ENCODE measurements at places on chromosomes 1 and 21.

DNA sequence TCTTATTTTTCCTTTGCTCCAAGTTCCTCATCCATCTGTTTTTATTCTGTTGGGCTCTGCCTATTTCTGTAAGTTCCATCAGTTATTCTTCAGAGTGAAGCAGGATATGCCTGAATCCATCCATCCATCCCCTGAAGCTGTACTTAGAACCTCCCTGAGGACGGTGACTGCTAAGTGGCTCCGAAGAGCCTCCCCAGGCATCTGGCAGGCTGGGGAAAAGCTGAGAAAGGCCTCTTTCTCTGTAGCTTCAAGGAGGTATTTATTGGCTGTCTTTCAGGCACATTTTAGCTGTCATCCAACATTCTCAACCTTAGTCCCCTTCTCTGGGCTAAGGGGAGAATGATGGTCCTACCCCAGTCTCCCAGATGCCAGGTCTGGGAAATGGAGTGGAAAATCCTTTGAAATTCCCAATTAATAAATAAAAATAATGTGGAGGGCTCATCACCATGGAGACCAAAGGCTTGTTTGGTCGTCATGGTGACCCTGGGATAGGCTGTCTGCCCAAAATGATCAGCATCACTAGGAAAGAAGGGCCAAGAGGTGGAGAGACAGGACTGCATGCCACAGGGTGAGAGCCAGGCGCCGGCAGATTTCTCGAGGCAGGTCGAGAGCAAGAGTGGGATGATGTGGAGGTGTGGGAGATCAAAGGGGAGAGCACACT, 82.0 kb downstream of the UBIAD1 start:
- DNase-seq = no peak

- DNase-seq = no peak
Observed at GRCh38 chr1:89170170-89171066, 5.4 kb downstream of the GBP7 start.

GRCh38 chr1:41689558-41689981, 205.1 kb upstream of the EDN2 start:
- no peak for DNase-seq

GRCh38 chr1:56468518-56468917, 110.8 kb downstream of the PLPP3 start:
- no peak for DNase-seq

GRCh38 chr1:219467524-219467923, 145.4 kb downstream of the ZC3H11B start:
- DNase-seq = no peak

DNA sequence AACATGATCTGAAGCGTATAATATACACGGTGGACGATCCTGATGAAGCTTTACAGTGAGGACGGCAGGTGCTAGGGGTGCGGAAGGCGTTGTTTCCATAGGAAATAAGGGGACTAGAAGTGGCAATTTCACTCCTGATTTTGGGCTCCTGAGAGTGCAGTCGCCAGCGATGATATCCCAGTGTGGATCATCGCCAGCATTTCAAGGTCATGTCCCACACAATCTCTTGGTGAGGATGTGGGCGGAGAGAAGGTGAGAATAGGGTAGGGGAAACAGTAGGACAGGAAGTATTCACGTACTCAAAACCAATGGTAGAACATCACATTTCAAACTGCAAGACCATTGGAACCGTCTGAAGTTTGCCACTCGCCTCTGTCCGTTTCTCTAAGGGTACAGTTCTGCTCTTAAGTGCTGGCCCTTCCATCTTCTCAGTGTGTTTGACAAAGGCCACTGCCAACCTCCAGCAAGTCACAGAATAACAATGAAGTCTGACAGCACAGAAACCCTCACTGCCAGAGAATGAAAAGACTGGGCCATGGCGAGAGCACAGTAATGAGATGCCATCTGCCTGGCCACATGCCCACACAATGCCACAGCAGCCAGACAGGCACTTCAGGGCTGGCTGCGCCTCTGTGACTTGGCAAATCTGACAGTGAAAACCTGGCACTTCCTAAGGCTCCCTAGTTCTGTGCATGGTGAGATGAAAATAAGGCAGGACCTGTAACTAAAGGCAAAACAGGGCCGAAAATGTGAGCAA, 27.9 kb downstream of the PCSK9 start:
- DNase-seq = no peak

DNA sequence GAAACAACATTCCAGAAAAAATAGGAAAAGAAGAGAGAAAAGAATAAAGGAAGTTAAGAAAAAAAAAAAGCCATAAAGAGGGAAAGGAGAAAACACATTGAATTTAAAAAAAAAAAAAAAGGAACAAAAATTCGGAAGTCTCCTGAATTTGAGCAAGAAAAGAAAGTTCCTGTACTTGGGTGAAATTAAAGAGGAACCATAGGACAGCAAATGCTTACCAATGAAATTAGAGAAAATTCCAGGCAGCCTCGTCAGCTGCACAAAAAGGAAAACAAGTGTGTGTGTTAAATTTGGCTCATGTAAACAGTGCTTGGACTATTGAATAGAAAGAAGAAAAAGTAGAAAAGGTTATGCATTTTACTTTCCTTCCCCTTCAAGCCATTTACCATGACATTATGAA, 4.9 kb downstream of the IL12RB2 start:
- DNase-seq = no peak

- no peak for DNase-seq
Observed at GRCh38 chr1:170313306-170313705, 167.5 kb downstream of the NTMT2 start.

- no peak for DNase-seq
Observed at GRCh38 chr1:8274352-8274751, 43.6 kb upstream of the SLC45A1 start.

GRCh38 chr1:24051206-24051945, 60.6 kb downstream of the MYOM3 start:
- DNase-seq = no peak

DNA sequence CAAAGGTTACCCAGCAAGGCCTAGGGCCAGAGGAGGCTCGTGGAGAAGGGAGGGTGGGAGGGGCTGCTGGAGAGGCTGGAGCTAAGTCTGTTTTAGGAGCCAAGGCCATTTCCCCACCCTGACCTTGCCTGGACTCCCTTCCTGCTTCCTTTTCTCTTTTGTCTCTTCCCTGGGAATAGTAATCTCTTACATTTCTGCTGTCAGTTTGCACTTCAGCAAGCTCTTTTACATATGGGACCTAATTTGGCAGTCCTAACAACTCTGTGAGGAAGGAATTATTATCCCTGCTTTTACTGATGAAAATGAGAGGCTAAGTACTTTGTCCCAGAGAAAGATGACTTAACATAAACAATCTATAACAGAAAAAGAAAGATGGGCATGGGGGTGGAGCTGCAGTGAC, 13.8 kb downstream of the OPTC start:
- DNase-seq = no peak

DNA sequence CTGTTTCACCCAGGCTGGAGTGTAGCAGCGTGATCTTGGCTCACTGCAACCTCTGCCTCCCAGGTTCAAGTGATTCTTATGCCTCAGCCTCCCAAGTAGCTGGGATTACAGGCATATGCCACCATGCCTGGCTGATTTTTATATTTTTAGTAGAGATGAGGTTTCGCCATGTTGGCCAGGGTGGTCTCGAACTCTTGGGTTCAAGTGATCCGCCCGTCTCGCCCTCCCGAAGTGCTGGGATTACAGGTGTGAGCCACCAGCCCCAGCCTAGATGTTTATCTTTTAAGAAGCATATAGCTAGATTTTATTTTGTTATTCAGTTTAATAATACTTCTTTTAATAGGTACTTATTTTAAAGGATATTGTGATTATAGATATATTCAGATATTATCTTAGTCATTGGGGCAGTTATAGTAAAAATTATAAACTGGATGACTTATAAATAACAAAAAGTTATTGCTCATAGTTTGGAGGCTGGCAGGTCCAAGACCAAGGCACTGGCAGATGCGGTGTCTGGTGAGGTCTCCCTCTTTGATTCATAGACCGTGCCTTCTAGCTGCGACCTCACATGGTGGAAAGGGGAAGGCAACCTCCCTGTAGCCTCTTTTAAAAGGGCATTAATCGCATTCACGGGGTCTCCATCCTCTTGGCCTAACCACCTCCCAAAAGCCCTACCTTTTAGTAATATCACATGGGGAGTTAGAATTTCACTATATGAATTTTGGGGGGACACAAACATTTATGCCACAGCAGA, 3.1 kb upstream of the KCNE2 start:
- no peak for DNase-seq

DNA sequence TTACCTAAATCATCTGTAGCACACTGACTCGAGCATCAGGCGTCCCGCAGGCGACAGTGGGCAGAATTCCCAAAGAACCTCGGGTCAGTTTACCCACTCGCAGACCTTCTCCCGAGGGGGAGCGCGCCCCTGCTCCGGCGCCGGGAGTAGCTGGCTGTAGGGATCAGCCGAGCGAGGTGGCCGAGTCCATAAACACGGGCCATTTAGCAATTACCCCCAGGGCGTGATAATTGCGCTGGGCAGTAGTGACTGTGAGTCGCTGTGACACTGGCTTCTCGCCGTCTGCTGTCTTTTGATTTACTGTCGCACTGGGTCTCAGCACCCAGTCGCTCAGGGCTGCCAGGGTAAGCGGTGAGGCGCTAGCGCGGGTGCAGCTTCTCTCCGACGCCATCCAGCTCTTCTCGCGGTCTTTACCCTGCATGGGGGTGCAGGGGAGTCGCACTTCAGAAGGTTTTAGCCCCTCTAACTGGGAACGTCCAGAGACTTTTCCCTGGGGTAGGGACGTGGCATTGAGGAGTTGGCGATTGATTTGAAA, 16.2 kb downstream of the HLX start:
- DNase-seq = no peak

DNA sequence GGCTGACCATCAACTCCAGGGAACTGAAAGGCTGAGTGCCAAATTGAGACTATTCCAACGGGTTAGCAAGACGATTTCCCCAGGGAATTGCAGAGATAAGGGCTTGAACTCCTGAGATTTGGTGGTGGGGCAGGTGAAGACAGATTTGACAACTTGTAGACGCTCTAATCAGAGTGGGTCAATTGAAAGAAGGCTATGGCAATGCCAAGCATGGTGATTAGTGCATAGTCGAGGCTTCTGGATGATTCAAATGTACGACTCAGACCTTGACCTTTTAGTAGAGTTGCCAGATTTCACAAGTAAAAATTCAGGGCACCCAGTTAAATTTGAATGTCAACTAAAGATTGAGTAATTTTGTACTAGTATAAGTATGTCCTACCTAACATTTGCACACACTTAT, 302.1 kb upstream of the SPAG17 start:
- no peak for DNase-seq

DNA sequence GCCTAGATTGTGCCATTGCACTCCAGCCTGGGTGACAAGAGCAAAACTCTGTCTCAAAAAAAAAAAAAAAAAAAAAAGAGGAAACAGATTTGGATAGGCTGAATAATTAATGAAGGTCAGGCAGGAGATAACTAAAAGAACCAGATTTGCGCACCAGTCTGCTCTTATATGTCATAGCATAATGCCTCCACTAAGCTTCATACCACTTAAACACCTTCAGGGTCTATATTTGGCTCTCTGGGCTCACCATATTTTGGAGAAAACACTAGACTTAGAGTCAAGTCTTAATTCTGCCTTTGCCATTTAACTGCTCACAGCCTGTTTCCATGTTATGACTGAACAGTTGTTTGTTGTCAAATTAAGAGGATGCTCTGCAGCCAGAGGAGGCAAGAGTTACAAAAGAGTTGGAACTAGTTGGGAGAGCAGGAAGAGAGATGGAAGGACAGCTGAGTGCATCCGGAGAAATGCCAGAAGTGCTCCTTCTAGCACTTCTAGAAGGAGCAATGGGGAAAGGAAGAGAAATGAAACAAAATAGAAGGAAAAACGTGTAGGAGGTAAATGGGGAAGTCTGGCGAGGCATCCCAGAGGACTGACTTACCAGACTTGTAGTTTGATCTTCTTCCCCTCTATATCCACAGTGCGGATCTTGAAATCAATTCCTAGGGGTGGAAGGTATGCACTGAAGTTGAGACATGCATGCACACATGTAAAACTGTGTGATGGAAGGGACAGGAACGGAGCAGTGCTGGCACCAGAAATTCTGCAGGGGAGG, 1.8 kb downstream of the RAB13 start:
- no peak for DNase-seq

- no peak for DNase-seq
Observed at GRCh38 chr1:198122693-198123092, 34.1 kb upstream of the NEK7 start.

GRCh38 chr1:192104852-192105251, 53.4 kb upstream of the RGS18 start:
- DNase-seq = no peak

DNA sequence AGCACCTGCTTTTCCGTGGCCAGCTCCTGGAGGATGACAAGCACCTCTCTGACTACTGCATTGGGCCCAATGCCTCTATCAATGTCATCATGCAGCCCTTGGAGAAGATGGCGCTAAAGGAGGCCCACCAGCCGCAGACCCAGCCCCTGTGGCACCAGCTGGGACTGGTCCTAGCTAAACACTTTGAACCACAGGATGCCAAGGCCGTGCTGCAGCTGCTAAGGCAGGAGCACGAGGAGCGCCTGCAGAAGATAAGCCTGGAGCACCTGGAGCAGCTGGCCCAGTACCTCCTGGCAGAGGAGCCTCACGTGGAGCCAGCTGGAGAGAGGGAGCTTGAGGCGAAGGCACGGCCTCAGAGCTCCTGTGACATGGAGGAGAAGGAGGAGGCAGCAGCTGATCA, 413 bp downstream of the UBL4B start:
- no peak for DNase-seq

DNA sequence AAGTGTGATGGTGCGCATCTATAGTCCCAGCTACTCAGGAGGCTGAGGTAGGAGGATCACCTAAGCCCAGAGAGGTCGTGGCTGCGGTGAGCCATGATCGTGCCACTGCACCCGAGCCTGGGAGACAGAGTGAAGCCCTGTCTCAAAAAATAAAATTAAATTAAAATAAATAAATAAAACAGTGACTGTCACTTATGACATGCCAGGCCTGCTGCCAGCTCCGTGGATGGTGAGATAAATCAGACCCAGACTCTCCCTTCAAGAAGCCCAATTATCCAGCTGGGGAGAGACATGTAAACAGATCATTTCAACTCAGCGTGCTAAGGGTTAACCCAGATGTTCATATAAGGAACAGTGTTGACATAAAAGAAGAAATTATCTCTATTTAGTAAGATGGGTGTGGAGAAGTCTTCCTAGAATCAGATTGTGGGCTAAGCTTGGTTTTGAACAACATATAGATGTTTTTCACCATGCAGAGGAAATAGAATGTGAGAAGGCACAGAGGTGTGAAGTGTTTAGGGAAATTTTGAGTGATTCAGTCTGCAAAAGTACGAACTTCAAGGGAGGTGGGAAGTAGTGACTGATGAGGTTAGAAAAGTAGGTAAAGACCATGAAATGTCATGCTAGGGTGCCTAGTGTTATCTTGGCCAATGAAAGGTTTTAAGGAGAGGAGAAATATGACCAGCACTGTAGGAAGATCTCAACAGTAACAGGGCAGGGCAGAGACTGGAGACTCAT, 18.3 kb downstream of the YARS1 start:
- DNase-seq = no peak

GRCh38 chr1:15102646-15103045, 50.9 kb upstream of the TMEM51 start:
- DNase-seq = no peak

DNA sequence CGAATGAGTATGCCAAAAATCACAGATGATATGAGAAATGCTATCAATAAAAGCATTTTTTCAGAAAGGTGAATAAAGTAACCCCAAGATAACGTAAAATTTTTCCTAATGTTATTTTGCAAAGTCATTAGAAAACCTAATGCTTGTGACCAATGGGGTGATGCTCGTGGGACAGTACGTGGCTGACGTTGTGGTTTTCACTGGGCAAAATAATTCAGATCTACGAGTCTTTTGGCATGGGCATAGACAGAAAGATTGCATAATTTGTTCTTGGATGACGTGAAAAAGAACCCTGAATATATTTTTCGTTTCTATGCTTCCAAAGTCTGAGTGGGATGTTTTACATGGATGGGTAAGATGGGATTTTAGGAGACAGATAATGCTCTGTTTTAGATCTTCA, 71.0 kb downstream of the PBX1 start:
- DNase-seq = no peak

Measured in stimulated activated CD4-positive, alpha-beta T cell treated with anti-CD3 and anti-CD28 coated beads, Interleukin-1b, Interleukin-23, amount 100 ng/mL, for 4 hours (primary cell).